ENCODE measurements at places on chromosomes 2 and 18.

GRCh38 chr18:62788111-62788510 lies 72.8 kb downstream of the PHLPP1 start:
- DNase-seq: no peak

DNA sequence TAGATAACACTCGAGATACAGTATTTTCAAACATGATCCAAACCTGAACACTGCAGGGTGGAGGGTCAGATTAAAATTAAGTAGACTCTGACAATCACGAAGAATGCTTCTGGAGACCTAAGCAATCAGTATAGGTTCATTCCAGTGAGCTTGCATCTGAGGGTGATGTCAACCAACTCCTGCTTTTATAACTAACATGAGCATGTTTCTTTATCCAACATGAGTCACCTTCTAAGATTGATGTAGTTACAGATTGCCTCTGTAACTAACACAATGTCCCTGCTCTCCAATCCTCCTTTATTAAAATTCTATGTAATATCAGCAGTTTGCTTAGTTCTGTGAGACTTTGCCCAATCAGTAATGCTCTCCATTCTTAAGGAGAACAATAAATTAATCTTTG lies 225.7 kb downstream of the ARL6IP6 start:
- DNase-seq: no peak

- no peak for DNase-seq
Measured at GRCh38 chr18:25724997-25725396, 365.4 kb downstream of the SS18 start.

DNA sequence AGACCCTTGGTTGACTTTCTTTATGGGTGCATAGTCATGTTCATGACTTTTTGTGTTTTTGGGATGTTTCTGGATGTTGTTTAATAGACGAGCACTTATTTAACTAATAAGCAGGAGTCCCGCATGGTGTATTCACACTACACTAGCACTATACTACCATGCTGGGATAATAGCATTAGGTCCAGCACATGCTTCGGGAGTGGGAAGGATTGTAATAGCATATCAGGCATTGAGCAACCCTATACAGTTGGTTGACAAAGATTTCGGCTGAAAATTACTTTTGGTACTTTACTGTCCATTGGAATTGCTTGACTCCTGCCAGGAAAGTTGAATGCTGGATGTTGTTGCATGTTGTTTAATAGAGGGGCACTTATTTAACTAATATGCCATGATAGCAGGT lies 2.8 kb downstream of the SH3RF3 start:
- DNase-seq: no peak

DNA sequence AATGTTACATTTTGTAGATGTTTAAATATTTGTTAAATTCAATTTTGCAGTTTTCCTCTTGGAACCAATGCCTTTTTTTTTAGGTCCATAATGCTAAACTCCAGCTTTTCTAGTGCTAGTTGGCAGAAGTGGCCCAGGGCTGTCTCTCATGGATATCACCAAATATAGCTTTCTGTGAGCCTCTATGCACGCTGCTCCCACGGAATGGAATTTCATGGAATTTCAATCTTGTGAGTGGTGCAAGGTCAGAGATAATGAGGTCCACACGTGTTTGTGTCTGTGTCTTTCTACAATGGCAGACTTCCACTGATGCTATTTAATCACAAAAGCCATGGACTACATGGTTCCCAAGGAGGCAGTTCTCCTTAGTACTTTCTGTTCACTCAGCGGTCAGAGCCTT lies 191.5 kb upstream of the PARD3B start:
- no peak for DNase-seq

DNA sequence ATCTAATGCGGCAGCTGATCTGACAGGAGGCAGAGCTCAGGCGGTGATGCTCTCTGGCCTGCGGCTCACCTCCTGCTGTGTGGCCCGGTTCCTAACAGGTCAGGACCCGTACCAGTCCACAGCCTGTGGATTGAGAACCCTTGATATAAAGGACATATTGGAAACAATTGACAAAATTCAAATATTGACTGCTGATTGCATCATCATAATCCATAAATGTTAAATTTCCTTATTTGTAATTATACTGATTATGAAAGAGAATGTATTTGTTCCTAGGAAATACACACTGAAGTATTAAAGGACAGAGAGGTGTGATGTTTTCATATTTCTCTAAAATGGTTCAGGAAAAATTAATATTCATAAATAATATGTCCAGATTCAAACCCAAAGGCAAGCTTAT lies 63.8 kb upstream of the SRD5A2 start:
- DNase-seq: no peak

DNA sequence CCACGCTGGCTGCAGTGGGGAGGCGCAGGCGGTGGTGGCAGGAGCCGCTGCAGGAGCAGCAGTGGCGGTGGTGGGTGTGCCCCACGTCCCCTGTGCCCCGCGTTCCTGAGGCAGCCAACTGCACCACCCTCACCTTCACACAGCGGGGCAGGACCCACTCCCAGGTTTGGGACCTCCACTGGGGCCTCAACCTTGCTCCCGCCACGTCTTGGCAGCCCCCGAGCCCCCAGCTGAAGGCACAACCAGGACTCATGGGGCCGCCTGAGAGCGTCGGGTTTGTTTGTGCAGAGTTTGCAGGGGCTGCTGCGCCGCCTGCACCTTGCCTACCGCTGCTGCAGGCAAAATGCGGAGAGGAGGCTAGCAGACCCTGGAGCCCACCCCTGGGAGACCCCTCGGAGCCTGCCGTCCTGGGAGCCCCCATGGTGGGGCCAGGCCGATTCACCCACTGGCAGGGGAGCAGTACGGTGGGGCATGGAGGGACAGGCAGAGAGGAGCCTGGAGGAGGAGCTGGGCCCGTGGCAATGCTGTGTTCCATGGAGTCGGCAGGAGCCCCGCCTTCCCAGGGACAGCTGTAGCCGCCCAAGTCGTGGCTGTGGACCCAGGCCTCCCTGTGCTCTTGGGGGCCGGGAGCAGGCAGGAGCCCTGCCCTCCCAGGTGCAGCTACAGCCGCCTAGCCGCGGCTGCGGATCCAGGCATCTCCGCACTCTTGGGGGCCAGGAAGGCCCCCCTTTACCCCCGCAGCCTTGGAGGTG lies 14.7 kb upstream of the EML6 start:
- no peak for DNase-seq

- DNase-seq: no peak
Measured at GRCh38 chr2:58545300-58546280, 304.5 kb upstream of the FANCL start.
